Neural crest cell (in vitro differentiated cells): ENCODE measurements at places on chromosomes 7 and 10. TPM values are rescaled to one million over a fixed set of nuclear protein-coding genes. Genes with fewer than 3 reads are reported as not detected.

- DNase-seq = no peak
Observed at GRCh38 chr7:70678621-70679251, 453.2 kb upstream of the GALNT17 start.

- DNase-seq = no peak
Observed at GRCh38 chr7:499853-500485, 19.7 kb downstream of the PDGFA start.

- no peak for DNase-seq
Observed at GRCh38 chr10:104342941-104343411, 4.7 kb upstream of the ITPRIP start.

- no peak for DNase-seq
Observed at GRCh38 chr7:55099821-55100543, 81.2 kb downstream of the EGFR start.

- DNase-seq = no peak
Observed at GRCh38 chr7:70529436-70529835, 602.5 kb upstream of the GALNT17 start.

- no peak for DNase-seq
Observed at GRCh38 chr10:20254497-20254896, 438.3 kb downstream of the PLXDC2 start.

DNA sequence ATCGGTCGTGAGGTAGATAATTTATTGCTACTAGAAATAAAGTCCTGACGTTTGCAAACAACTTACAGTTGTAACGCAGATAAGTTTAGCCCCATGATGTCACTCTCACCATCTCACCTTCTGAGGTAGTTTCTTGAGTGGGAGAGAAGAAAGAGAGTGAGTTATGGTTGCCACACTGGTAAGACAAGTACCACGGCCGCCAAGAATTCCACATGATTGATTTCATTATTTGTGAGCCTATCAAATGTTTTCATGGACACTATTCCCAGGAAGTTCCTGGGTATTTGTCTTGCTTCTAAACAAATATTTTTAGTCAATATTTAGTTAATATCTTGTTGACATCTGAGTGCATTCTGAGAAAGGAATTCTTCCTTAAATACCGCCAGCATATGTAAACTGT is 339.4 kb upstream of the KIAA1217 start:
- no peak for DNase-seq

DNA sequence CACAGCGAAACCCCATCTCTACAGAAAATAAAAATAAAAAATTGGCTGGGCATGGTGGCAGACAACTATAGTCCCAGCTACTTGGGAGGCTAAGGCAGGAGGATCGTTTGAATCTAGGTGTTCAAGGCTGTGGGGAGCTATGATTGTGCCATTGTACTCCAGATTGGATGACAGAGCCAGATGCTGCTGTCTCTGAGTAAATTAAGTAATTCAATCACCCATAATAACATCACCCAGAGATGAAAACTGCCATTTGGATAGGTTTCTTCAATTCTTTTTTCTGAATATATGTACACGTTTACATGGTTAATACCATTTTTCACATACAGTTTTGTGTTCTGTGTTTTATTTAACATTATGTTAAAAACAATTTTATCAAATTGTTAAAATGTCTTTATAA is 79.3 kb downstream of the WIPF3 start:
- no peak for DNase-seq

DNA sequence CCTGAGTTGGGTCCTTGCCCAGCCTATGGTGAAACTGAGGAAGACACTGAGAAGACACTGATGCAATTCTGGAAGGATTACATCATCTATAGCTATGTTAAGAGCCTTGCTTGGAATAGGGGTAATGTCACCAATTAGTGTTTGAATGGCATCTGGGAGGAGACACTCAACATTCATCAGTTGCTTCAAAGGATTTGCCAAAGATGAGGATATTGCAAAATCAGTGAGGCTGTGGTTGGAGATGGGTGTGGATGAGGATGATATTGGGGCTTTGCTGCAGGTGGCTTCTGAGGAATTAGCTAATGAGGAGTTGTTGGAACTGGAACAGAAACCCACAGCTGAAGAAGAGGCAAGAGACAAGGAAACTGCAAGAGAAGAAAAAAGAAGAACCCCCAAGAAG is 146.7 kb upstream of the SP4 start:
- no peak for DNase-seq

DNA sequence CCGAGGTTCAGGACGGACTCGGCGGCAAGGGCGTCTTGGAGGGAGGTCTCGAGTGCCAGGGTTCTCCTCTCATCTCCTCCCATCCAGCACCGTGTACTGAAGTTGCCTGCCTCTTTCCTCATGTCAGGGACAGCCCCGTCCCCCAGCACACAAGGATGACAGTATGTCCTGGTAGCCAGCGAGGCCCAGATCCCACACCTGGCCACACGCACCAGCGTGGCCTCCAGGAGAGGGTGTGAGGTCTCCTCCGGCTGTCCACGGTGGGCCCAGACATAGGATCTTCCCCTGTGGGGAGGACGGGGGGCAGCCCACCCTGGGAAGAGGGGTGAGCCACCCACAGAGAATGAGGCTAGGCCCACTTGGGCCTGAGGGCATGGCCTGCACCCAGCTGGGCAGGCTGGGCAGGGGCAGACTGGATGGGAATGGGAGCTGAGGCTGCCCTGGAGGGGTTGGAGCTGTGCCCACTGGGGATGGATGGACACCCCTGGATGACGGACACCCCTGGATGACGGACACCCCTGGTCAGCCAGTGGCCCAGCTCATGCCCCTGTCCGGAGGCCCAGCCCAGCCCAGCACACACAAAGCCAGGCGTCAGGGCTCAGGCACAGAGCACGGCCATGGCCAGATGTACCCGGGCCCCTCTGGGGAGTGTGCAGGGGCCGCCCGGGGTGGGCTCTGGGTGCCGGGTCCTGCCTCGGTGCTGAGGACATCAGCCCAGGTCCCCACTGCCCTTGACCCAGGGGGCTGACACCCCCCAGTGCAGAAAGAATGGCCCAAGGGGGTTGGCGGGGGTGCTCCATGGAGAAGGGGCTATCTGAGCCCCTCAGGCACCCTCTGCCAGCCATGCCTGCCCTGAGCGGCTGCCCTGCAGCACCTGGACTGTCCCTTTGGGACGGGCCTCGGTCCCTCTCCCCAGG is 30.9 kb upstream of the CFAP46 start:
- no peak for DNase-seq

- no peak for DNase-seq
Observed at GRCh38 chr7:55396233-55396785, 31.2 kb downstream of the LANCL2 start.

DNA sequence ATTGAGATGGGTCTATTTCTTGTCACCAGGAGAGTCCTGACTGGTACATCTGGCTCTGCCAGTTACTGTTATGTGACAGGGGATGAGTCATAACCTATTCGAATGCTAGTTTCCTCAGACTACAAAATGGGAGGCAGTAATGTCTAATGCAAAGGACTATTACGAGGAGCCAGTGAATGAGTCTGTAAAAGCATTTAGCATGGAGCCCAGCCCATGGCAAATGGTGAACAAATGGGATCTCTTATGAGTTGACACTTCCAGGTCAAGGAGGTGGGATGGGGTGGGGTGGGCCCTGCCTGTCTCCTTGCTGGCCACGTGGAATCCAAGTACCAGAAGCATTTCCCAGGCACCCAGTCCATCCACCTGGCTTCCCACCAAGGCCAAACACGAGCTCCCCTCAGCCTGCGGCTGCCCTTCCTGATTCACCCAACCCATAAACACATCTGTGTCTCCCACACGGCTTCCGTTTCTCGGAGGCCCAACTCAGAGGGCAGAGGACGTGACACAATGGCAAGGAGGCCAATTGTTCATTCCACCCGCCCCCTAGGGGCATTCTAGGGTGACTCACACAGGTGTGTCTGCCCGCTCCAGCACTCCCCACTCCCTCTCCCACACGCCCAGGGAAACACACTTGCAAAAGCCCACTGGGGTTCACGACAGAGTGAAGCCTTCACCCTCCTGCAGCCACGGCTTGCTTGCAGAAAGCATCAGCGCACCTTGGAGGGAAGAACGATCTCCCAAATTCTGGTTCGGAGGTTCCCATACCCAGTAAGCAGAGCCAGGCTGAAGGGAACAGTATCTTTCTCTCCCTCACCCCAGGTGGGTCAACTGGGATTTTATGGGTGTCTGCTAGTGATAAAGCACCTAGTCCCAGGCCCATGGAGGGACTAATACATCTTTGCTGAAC is 109.8 kb downstream of the SH3PXD2A start:
- DNase-seq = no peak

DNA sequence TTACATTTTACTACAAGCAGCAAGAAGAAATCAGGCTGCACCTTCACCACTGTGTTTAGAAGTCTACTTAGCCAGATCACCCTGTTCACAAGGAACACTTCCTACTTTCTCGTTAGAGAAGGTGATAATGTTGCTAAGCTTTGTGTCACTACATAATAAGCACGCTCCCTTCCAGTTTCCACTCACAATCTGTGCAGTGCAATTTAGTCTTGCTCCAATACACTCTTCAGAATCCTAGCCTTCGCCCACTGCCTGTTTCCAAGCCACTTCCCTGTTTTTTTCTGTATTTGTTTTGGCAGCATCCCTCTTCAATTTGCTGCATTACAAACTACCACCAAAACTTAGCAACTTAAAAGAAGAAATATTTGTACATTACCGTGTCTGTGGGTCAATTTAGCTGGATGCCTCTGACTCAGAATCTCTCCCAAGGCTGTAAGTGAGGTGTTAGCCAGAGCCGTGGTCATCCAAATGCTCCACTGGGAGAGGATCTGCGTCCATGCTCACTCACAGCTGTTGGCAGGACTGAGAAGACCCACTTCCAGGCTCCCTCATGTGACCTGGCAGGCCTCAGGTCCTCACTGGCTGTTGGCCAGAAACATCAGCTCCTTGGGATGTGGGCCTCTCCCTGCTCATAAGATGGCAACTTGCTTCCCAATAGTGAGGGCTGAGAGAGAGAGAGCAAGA is 110.4 kb downstream of the PON1 start:
- DNase-seq = no peak

DNA sequence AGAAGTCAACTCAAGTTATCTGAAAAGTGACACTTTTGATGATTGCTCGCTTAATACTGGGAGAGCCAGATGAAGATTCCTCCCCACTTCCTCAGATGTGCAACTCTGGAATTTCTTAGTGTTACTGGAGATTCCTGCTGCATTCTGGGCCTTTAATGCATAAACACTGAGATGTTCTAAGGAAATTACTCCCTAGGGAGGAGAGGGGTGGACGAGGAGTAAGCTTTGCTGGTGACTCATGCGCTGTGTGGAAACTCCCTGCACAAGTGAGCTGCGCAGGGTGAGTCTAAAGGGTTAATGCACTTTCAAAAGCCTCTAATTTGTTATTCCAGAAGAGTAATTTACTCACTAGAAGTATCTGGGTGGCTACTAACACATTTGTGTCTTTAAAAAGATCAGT is 46.3 kb downstream of the EGFR start:
- DNase-seq = no peak

GRCh38 chr10:94363251-94363565 is 469 bp upstream of the NOC3L start:
- DNase-seq = no peak

GRCh38 chr10:5014936-5015335 is 11.3 kb upstream of the AKR1C2 start:
- no peak for DNase-seq

- no peak for DNase-seq
Observed at GRCh38 chr7:24038993-24039392, 245.0 kb upstream of the NPY start.

DNA sequence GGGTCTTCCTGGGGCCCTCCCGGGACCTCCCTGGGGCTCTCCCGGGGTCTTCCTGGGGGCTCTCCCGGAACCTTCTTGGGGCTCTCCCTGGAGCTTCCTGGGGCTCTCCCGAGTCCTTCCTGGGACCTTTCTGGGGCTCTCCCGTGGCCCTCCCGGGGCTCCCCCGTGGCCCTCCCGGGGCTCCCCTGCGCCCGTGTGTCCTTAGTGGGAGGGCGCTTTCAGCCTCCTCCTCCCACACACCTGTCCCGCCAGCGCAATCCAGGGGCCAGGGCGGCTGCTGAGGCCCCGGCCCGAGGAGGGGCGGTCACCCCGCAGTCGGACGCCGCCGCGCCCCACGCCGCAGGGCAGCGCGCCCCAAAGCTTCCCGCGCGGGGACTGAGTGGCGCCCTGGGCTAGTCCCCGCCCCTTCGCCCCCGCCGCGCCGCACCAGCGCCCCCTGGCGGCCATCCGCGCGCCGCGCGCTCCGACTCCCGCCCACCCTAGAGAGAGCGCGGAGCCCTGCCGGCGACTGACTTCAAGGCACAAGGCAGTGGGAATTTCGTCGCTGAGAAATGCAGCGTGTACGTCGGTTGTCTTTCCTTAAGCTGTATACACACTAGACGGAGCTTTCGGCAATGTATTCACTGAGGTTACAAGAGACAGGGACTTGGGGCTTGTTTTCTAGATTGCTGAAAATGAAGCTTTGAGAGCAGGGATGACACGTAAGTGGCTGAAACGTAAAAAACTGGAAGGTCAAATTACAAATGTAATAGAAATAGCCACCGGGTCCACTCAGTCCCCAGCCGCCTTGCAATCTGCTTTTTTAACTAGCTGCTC is 47.1 kb downstream of the INSIG1 start:
- peak; percentile 89 for DNase-seq

SH3PXD2A gene
- total RNA-seq = 22.8 and 23.2 TPM in 2 replicates

FGFR2 gene
- total RNA-seq = 55.5 and 58.4 TPM in 2 replicates

HDAC9 gene
- total RNA-seq = 28.3 and 32.3 TPM in 2 replicates

TMEM225B gene
- total RNA-seq = 0.91 and 1.8 TPM in 2 replicates

SPAM1 gene
- total RNA-seq = not detected in 2 replicates

TBC1D12 gene
- total RNA-seq = 7.1 and 8.2 TPM in 2 replicates

TMEM213 gene
- not detected in 2 replicates for total RNA-seq
